ENCODE measurements at places on chromosomes 6 and 20.

GRCh38 chr6:134707342-134708031 lies 242.4 kb downstream of the ALDH8A1 start:
- DNase-seq, result peak; percentile 41

GRCh38 chr6:16698162-16698533 lies 63.1 kb downstream of the ATXN1 start:
- no peak for DNase-seq

- no peak for DNase-seq
These were observed 296.0 kb downstream of the ADGRG6 start for GRCh38 chr6:142597836-142598235.

DNA sequence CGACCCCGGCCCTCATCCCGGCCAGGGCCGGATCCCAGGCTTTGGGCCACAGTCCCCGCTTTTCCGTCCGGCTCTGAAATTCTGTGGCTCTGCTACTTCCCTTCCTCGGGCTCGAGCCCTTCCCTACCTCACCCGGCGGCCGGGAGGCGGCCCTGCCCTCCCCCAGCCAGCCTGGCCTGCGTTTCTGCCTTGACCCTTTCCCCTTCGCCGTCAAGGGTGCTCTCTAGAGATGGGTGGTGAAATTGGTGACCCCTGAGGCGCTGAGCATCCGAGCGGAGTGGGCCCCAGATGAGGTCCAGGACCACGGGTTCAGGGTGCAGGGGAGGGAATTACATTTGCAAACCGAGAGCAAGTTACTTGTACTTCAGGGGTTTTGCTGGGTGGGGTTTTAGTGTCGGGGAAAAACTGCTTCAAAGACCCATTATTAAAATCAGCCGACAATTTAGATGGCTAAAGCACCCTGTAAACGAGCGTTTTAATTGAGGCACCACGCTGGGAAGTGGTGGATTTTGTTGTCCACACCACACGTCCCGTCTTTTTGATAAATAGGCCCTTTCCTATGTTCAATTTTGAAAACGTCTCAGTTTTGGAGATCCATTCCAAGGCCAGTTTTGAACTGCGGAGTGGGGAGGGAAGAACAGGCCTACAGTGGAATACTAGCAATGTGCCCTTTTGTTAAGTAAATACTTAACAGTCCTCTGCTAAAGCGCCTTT lies 9.9 kb downstream of the TFAP2A start:
- DNase-seq, result no peak

DNA sequence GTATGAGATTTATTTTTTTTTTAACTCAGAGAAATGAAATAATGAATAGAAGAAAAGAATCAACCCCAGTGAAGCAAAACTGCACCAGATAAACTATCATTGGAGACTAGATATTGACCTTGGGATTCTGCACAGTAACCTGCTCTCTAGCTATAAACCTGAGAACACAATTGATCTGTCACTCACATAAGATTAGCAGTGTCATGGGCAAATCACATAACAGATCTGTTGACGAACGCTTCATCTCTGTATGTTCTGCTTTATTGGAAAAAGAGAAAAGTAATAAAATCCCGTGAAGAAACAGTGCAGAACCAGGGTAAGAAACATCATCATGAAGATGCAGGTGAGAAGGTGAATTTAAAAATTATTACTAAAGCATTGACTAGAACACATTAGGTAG lies 52.8 kb upstream of the RGS17 start:
- no peak for DNase-seq

Data from NCI-H345 (cell line).